ENCODE measurements at places on chromosomes 3 and 15.
A peak's percentile ranks its signal among the peaks of the same experiment; 100 is the strongest.

- DNase-seq: no peak
These were observed 10.0 kb downstream of the GATA2 start for GRCh38 chr3:128482666-128483656.

DNA sequence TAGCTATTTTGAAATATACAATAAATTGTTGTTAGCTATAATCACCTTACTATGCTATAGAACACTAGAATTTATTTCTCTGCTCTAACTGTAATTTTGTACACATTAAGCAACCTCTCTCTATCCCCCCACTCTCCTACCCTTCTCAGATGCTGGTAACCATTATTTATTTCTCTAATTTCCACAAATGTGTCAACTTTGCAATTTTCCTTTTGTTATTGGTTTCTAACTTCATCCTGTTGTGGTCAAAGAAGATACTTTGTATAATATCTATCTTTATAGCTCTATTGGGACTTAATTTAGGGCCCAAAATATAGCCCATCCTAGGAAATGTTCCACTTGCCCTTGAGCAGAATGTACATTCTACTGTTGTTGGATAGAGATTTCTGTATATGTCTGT lies 229.3 kb downstream of the SATB1 start:
- no peak for DNase-seq

DNA sequence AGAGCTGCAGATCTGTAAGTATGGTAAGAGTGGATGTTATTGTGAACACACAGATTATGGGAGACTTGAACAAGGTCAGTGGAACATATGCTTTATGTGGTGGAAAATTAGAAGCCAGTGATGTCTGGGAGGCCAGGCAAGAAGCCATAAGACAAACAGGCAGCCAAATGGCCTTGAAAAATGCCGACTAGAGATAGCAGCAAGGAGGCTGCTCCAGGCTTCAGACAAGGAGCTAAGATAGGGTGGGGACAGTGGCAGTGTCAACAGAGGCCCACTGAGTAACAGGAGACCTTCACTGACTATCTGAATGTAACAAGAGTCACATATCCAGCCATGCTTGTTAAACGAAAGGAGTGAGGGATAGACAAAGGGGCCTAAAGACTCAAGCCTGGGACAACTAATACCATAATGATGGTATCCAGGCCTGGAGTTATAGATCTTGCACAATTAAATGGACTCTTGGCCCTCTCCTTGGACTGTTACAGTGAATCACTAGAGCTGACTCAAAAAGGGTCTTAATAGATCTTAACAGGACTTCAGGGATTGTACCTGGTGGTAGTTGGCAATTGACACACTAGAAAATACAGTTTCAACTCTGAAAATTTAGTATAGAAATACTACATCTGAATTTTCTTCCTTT lies 50.6 kb downstream of the CFAP20DC start:
- no peak for DNase-seq

- DNase-seq: peak; percentile 46
These were observed 108.4 kb downstream of the PTPRG start for GRCh38 chr3:61669668-61670299.

DNA sequence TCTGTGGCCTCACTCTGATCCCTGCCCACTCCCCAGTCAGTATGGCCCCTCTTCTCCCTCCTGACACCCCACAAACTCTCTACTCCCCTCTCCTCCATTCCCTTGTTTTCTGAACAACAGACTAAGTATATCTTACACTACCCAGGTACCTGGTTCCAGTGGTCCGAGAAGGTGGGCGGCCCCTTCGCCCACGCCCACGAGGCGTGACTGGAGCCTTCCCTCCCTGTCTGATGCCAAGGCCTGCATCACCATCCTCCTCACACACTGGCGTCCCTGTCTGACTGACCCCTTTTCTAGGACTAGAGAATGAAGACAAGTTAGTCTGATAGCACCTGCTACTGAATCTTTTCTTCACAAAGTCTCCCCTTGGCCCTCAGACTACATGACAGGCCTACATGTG lies 50.0 kb downstream of the TUBGCP4 start:
- DNase-seq: no peak
